ENCODE measurements at places on chromosomes 11 and 22. TPM values are rescaled to one million over a fixed set of nuclear protein-coding genes. Genes with fewer than 3 reads are reported as not detected.
A peak's percentile ranks its signal among the peaks of the same experiment; 100 is the strongest.

GRCh38 chr11:1073261-1073724 lies 1.4 kb upstream of the MUC2 start:
- DNase-seq, result peak; percentile 73

GRCh38 chr11:120383518-120384155 lies 47.4 kb downstream of the ARHGEF12 start:
- DNase-seq, result no peak

DNA sequence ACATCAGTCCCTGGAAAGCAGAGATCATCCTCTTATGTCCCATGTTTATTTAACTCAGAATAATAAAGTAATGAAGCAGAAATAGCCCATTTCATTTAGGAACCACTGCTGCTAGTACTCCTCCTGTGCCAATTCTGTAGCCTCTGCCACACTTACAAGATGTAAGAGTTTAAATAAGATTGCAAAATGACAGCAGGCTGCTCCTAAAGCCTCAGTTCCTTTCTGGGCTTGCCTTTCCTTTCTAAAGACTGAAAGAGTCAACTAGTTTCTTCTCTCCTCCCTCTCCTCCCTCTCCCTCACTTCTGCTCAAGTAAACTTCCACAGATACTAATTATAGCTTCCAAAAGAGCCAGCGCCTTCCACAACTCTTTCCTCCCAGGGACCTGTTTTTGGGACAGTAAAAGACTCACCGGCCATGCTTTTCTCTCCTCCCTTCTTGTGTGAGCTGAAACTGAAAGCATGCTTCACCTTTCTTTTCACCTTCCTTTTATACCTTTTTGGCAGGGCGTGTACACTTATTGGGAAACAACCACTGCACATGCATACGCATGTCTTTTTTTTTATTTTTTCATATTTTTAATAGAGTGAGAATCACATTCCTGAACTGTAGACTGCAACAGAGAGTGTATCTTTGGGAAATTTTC lies 26.1 kb upstream of the CARD16 start:
- no peak for DNase-seq

DNA sequence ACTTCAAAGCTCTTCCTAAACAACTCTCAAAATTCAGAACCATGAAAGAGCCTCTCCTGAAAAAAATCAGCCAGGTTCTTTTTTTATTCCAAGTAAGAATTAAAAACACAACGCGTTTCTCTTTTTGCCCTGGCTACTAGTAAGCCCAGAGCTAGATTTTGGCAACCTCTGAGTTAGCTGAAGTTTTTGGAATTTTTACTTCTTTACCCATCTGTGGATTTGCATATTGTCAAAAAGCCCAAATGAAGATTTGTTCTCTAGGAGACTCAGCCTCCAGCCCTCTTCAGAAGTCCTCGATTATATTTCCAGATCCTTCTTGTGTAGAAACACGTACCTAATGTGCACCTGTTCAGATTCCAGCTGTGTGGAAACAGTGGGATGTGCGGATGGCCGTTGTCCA lies 517.9 kb downstream of the TBC1D22A start:
- DNase-seq, result no peak

DNA sequence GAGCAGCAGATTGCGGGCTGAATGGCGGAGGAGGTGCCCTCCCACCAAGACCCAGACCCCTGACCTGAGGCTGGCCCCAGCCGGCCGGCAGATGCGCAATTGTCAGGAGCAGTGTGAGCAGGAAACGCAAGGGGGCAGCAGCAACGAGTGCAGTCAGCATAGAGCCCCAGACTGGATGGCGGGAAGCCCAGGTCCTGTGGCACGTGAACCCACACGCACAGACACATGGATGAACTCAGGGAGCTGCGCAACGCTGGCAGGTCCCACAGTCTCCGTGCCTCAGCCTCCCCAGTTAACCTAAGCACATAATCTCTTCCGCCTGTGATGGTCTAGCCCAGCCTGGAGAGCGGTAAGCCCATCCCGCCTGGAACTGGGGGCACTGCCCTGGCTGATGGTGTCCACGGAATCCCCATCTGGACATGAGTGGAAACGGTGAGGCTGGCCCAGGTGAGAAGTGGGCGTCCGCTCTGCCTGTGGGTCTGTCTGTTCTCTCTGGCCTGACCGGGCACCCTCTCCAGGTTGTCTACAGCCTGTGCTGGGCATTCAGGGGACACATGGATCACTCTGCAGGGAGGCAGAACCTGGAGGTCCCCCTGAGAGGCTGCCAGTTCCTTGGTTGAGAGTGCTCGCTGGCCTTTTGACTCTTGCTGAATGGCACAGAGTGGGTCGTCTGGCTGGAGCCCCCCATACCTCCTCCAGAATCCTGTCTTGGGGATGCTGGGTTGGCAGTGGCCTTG lies 626 bp upstream of the TBX10 start:
- DNase-seq, result peak; percentile 83

GRCh38 chr11:61158691-61159381 lies 2.4 kb downstream of the VPS37C start:
- no peak for DNase-seq

DNA sequence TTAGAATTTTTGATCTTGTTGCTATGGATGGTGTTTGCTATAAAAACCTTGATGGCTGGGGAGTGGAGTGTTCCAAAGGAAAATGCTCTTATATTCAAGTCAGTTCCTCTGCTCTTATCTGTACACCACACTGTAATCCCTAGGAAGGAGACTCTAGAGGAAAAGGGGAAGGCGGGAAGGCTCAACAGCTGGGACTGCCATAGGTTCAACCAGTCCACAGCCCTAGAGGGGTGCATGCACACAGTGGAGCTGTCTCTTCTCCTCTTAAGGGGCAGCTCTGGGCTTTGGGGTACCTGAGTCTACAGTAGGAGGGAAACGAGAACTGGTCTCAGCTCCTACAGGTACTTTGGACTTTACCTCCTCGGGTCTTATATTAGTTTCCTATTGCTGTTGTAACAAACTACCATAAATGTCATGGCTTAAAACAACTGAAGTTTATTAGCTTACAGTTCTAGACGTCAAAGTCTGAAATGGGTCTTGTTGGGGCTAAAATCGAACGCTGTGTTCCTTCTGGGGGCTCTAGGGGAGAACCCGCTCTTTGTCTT lies 77.2 kb upstream of the ZBED5 start:
- no peak for DNase-seq

- DNase-seq, result no peak
Measured at GRCh38 chr11:125873881-125874555, 13.4 kb upstream of the HYLS1 start.

DNA sequence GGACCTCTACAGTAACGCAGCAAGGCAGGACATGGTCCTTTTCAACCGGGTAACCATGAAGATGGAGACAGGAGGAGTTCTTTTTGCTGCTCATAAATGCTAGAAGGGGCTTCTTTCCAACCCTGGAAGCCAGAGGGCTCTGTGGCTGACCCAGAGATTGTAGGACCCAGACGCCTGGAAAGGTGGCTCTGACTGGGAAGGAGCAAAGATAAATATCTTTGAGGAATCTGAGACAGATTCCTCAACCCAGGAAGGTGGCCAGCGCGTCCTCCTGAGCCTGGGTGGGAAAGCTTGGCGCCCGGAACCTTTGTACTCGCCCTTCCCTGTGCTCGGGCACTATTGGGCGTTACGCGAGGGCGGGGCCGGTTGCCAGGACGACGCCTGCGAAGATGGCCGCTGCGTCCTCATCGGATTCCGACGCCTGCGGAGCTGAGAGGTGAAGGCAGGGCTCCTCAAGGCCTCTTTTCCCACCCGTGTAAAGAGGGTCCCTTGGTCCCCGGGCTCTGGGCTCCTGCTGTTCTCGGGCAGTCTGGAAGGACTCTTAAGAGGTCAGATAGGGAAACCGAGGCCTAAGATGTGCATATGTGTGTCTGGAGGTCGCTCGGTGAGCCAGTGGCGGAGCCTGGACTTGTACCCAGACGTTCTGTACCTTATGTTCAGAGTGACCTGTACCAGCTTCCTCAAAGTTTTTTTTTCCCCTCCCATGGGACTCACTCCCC lies at the start of gene BBS1:
Gene BBS1 (plus strand): TSS at position 365 of the 719 bp plus-strand sequence. CDS start 25 bp downstream, at position 390.
- DNase-seq, result peak; percentile 95

DNA sequence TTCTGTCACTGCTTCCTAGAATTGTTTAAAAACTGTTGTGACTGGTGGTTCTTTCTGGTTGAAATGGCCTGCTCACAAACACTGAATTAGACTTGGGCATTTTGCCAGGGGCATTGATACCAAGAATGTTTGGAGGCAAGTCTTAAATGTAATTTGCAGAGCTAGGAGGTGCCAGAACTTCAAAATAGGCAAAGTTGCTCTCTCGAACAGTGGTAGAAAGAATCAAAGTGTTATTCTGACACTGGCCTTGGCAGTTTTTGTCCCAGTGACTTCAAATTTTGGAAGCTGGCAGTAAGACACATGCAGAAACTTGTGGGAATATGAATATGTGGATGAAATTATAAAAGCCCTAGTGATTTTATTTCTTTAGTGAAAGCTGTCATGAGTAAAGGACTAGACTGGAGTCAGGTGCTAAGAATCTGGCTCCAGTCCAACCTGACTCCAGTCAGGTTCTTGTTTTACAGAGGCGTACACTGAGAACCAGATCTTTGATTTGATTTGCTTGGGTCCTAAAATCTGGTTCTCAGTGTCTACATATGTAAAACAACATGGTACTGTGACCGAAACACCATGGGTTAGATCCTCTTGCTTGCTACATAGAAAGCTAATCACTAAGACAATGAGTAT lies 20.9 kb downstream of the SVIP start:
- DNase-seq, result no peak

- DNase-seq, result peak; percentile 36
Measured at GRCh38 chr22:39150848-39151215, 1.6 kb downstream of the CBX7 start.

DNA sequence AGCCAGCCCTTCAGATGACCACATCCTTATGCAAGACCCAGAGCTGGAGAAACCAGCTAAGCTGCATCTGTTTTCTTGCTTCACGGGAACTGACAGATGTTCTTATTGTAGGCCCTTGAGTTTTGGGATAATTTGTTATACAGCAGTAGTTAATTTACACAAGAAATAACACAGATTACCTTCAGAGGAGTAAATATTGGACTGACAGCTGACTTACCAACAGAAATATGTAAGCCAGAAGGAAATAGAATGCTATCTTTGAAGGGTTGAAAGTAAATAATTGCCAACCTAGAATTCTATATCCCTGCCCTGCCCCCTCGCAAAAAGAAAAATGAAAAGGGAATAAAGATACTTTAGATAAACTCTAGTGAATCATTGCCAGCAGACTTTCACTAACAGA lies 124.1 kb downstream of the WNT7B start:
- DNase-seq, result no peak

GRCh38 chr11:92123540-92123939 lies 101.1 kb upstream of the FAT3 start:
- DNase-seq, result no peak

- peak; percentile 80 for DNase-seq
Measured at GRCh38 chr22:43313244-43313889, 29.8 kb downstream of the SCUBE1 start.

DNA sequence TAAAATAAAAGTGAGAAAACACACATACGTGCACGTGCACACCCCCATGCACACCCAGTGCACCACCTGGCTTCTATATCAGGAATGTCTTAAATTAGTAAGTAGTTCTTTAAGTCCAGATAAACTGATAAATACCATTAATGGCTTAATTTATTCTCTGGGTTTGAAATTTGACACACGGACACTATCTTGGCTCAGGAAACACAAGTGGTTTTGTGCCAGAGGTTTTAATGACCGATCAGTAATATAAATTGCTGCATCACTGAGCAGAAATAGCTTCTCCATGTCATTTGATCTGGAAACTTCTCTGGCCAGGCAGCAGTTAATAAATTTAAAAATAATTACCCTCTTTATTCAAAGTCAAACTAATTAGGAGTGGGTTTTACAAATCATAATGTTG lies 101.5 kb upstream of the NNMT start:
- DNase-seq, result no peak

DNA sequence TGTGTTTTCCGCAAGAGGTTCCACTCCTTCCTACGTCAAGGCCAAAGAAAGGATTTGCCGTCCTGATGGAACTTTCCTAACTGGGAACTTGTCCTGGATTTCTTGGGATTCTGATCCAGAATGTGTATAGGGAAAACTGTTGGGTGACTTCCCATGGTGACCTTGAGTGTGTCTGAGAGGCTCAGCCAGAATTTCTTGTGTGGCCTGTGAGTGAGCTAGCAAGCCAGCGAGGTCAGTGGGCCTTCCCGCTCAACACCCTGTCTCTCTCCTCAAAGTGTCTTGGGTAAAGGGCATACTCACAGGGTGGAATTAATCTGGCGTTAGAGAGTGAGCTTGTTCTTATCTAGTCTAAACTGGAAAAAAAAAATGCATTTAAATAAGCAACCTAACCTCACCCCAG lies 20.4 kb downstream of the ZNRF3 start:
- DNase-seq, result no peak

DNA sequence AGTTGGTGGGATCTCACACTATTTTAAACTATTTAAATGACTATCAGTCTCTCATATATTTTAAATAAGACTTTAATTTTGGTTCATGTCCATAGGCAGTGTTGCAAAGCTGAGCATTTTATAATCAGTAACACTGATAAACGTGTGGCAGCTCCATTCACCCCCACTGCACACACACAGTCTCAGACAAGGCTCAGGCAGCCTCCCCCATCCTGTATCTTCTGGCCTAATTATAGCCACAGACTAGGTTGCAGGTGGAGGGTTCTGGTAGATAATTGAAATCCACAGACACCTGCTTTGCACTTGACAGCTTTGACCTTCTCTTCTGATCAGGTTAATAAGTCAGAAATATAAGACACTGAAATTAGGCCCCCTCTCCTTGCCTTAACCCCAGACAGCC lies 118.5 kb upstream of the LDLRAD3 start:
- no peak for DNase-seq

- DNase-seq, result no peak
Measured at GRCh38 chr11:1919391-1920127, at the start of gene TNNT3. TSS of gene TNNT3 (plus strand) at chr11:1919703. CDS start at chr11:1922875, 3,172 bp downstream.

DNA sequence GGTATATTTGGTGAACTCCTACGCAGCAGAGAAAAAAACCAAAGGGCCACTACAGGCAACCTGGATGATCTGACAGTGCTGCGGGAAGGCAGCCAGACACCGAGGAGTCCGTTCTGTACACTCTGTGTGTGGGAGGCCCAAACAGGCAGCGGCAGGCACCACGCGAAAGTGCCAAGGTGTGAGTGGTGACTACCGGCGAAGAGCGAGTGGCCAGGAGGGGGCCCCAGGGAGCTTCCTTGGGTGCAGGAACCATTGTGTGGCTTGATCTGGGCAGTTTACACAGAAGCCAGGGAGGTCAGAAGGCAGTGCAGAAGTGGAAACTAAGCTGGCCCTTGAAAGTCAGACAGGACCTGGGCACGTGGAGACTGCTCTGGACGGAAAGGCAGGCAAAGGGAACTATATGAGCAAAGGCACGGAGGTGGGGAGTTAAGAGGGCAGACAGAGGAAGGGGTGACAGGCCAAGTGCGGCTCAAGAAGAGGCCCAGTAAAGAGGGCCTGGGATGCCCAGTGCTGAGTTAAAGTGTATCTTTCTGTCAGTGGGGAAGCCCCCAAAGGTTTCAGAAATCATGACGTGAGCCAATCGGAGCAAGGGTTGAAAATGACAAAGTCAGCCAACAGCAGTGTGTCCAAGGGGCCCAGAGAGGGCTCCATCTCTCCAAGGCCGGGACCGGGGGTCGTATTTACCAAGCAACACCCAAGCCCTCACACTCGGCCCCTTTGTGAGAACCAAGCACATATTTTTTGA lies 10.6 kb downstream of the TMEM184B start:
- peak; percentile 81 for DNase-seq

GRCh38 chr11:74012074-74012809 lies 3.4 kb upstream of the UCP3 start:
- DNase-seq, result no peak

GRCh38 chr11:11117730-11118129 lies 235.3 kb downstream of the CSNK2A3 start:
- DNase-seq, result no peak

The BANF1 gene
- 206 TPM for total RNA-seq

The HEPN1 gene
- total RNA-seq, result not detected

The SLC5A12 gene
- total RNA-seq, result 12.1 TPM

The B3GAT1 gene
- 0.32 TPM for total RNA-seq

The OR5B21 gene
- total RNA-seq, result not detected

The VSIG2 gene
- 1.0 TPM for total RNA-seq

The C22orf23 gene
- total RNA-seq, result 0.21 TPM

The ZNRF3 gene
- 9.4 TPM for total RNA-seq

All from right cardiac atrium (tissue), 5 donors.